ENCODE measurements at places on chromosomes 7 and 10.

GRCh38 chr7:29328045-29328444, 133.5 kb downstream of the CHN2 start:
- peak; percentile 21 for DNase-seq

GRCh38 chr7:134429481-134429880, 29.4 kb downstream of the AKR1B1 start:
- DNase-seq = no peak

DNA sequence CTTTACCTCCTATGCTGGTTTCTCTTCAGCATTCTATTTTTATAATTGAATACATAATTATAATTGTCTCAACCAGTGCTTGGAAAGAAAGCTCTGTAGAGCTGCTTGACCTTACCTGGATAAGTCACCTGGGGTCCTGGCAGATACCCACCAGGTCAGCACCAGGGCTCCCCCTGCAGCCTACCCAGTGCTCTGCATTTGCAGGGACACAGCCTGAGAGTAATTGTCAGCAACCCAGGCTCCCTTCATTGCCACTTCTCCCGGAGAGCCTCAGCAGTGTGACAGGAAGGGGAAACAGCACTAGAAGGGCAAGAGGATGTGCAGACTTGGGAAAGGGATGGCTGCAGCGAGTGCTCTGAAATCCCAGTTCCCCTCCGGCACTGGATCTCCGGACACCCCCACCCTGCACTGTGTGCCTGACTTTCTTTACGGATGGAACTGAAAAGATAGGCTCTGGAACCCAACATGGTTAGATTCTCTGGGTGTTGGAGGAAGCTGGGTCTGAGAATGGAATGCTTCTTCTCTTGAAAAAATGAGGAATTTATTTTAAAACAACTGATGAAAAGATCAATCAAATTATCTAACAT, 11.4 kb upstream of the PAX4 start:
- DNase-seq = no peak

DNA sequence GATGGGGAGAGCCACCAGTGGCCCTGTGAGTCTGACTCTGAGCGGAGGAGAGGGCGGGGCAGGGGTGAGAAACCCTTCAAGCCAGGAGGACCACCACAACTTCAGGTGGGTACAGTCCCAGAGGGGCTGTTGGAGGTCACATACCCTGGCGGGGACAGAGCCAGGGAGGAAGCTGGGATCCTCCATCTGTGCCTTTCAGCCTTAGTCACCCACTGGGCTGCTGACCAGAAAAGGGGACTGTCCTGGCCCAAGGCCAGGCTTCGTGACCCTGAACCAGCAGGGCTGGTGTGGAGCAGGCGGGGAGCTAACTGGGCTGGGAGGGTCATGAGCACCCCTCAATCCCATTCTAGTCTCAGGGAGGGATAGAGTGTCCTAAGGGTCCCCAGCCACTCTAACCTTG, 1.5 kb upstream of the CALHM3 start:
- DNase-seq = no peak

GRCh38 chr10:1674501-1674900, 62.8 kb downstream of the ADARB2 start:
- no peak for DNase-seq

GRCh38 chr7:135943134-135943879, 33.9 kb downstream of the MTPN start:
- no peak for DNase-seq

- no peak for DNase-seq
Measured at GRCh38 chr10:51770709-51771108, 71.3 kb upstream of the CSTF2T start.

GRCh38 chr7:2376351-2377154, 21.9 kb downstream of the EIF3B start:
- no peak for DNase-seq
